ENCODE measurements at places on chromosomes 11 and 22. TPM values are rescaled to one million over a fixed set of nuclear protein-coding genes. Genes with fewer than 3 reads are reported as not detected.
A peak's percentile ranks its signal among the peaks of the same experiment; 100 is the strongest.

The OR2AG2 gene
- polyA plus RNA-seq: 0.06 TPM

DNA sequence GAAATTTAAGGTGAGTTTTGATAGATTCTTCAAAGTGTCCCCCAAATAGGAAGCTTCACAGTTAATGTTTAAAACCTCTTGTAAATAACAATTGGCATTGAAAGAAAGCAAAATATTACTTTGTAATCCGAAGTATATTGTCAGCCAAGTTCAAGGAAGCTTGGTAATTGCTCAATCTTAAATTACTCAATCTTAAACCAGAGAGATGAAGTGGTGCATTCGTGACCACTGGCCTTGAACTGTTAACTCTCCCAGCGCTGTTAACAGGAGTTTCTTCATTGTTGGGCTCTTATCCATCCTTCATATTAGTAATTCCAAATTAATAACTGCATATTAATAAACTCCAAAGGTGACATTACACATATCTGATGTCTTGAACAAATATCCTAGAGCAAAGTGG lies 20.6 kb upstream of the FDX1 start:
- DNase-seq: no peak
- no peak overlapping the region for H3K27ac ChIP-seq
- H3K36me3 ChIP-seq: no peaks in the 10 kb centered on the region
- no peaks in the 10 kb centered on the region for H3K4me1 ChIP-seq
- no peaks in the 10 kb centered on the region for H3K27me3 ChIP-seq

DNA sequence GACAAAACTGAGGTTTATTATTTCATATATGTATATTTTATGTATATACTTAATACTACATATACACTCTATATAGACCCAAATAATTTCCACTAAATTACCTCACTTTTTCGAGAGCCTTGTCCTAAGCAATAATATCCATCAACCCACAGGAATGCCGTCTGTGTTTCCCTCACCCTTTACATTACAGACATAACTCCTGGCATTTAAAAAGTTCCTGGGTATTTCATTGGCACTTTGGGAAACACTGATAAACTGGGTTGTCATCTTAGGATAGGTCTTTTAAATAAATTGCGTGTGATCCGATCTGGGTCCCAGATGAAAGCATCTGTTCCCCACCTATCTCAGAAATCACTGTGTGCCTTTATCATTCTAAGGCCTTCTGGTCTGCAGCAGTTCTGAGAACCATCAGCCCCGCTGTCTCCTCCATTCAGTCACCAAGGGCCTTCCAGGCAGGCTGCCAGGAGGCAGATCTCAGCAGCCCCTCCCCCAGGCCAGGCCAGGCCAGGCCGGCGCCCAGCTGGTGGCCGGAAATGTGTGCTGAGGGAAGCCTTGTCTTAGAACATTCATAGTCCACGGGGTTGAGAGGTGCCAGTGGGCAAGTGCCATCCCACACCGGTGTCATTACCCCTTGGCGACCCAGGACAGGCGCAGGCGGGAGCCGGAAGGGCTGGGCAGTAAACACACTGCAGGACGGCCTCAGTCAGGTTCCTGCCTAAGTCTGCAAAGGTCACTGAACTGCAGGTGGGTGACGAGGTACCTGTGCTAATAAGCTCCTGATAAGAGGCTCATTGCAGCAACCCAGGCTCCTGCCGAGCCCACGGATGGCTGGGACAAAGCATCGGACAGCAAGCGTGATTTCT lies 3.3 kb downstream of the FGF19 start:
- DNase-seq: peak; percentile 92
- peaks cover 38% of the 10 kb centered on the region for H3K4me1 ChIP-seq
- no peak overlapping the region for H3K4me3 ChIP-seq
- H3K27me3 ChIP-seq: peaks cover 46% of the 10 kb centered on the region

The SLC25A17 gene
- 18.1 TPM for polyA plus RNA-seq

The APLNR gene
- polyA plus RNA-seq: 22.8 TPM

GRCh38 chr11:8908099-8908498 lies 2.9 kb upstream of the AKIP1 start:
- DNase-seq: no peak
- H3K27me3 ChIP-seq: peaks cover 9% of the 10 kb centered on the region
- no peaks in the 10 kb centered on the region for H3K36me3 ChIP-seq
- no peak overlapping the region for H3K4me3 ChIP-seq

GRCh38 chr22:46077669-46078099 lies 72.6 kb upstream of the PPARA start:
- H3K27ac ChIP-seq: no peak overlapping the region
- H3K4me3 ChIP-seq: no peak overlapping the region
- H3K27me3 ChIP-seq: peaks cover 22% of the 10 kb centered on the region
- peaks cover 2% of the 10 kb centered on the region for H3K36me3 ChIP-seq

- H3K4me3 ChIP-seq: no peak overlapping the region
- DNase-seq: no peak
- no peak overlapping the region for H3K27ac ChIP-seq
These were observed 76.4 kb downstream of the GGTLC2 start for GRCh38 chr22:22720724-22721261.

DNA sequence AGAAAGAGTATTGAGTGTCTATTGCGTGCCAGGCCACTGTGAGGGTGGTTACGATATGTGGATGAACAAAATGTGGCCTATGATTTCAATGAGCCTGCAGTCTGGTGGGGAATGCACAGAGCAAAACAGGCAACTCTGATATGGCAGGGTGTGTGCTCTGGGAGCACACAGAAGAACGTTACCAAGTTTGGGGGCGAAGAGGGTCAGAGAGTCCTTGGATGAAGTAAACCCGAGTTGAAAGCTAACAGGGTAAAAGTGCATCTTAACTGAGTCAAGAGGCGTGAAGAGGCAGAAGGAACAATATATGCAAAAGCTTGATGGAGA lies 258 bp downstream of the CFAP68 start:
- peaks cover 13% of the 10 kb centered on the region for H3K4me1 ChIP-seq
- peak overlapping the region; percentile 96 for H3K27ac ChIP-seq
- peak overlapping the region; percentile 85 for H3K4me3 ChIP-seq

- DNase-seq: no peak
- peaks cover 53% of the 10 kb centered on the region for H3K4me1 ChIP-seq
- peaks cover 23% of the 10 kb centered on the region for H3K27me3 ChIP-seq
- H3K4me3 ChIP-seq: no peak overlapping the region
These were observed 4.4 kb downstream of the ASCL2 start for GRCh38 chr11:2265854-2266585.

- H3K4me3 ChIP-seq: no peak overlapping the region
- no peaks in the 10 kb centered on the region for H3K36me3 ChIP-seq
- peaks cover 4% of the 10 kb centered on the region for H3K4me1 ChIP-seq
- no peak for DNase-seq
- no peaks in the 10 kb centered on the region for H3K27me3 ChIP-seq
- H3K27ac ChIP-seq: no peak overlapping the region
These were observed 12.9 kb downstream of the RTN4R start for GRCh38 chr22:20254975-20255946.

All from large intestine (tissue), 12 donors.